ENCODE measurements at places on chromosomes 7 and 10. TPM values are rescaled to one million over a fixed set of nuclear protein-coding genes. Genes with fewer than 3 reads are reported as not detected.
A peak's percentile ranks its signal among the peaks of the same experiment; 100 is the strongest.

MRLN gene
- not detected for total RNA-seq

HOXA5 gene
- not detected for total RNA-seq

DNA sequence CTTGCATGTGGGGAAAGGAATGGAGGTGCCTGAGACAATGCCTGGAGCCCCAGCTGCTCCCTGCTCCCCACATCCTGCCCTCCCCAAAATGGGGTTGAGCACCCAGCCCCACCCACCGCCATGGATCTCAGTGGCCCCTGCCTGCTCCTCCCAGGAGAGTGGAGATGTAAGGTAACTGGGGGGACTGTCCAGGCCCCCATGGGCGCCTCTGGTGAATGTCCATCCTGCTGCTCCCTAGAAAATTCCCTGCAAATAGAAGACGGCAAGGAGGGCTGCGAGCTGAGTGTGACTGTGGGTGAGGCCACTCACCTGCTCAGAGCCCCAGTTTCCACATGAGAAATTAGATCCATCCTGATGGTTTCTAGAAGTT lies 101.6 kb downstream of the RAMP3 start:
- DNase-seq = no peak

DNAJC30 gene
- 3.1 TPM for total RNA-seq

ARMS2 gene
- total RNA-seq = not detected

IL15RA gene
- total RNA-seq = not detected

DNA sequence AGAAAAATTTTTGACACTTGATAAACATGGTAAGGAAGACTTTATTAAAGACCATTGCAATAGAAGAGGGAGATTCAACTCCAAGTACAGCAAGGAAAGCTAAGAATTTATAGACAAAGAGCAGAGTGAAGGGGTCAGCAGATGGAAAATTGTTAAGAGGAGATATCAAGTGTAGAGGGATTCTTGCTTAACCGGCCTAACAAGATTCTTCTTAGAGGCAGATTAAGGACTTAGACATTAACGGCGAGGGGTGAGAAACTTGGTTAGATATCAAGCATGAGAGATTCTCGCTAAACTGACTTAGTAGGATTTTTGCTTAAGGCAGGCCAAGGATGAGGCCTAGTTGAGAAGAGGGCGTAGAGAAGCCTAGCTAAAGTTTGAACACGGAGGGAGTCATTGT lies 76.0 kb downstream of the ITGB1 start:
- DNase-seq = no peak

GAD2 gene
- total RNA-seq = 9.7 TPM

GRCh38 chr7:25379351-25380300 lies 151.3 kb upstream of the NPVF start:
- DNase-seq = no peak

CHRM2 gene
- 9.4 TPM for total RNA-seq

DNA sequence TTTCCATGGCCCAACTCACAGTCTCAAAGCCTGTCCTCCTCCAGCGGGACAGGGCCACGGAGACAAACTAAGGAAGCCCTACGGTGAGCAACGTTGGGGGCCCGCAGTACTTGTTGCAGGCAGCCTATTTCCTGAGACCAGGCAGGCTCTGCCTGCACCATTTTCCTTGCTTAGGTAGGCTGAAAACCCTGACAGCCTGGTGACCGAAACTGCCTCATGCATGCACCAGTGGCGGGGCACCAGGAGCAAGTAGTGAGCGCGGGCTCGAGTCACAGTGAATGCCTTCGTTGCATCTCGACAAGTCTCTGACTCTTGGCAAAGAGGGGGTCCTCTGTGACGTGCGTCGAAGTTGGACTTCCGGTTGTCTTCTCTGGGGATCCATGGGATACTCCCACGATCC lies 23.3 kb upstream of the ZNF273 start:
- DNase-seq = no peak

DNA sequence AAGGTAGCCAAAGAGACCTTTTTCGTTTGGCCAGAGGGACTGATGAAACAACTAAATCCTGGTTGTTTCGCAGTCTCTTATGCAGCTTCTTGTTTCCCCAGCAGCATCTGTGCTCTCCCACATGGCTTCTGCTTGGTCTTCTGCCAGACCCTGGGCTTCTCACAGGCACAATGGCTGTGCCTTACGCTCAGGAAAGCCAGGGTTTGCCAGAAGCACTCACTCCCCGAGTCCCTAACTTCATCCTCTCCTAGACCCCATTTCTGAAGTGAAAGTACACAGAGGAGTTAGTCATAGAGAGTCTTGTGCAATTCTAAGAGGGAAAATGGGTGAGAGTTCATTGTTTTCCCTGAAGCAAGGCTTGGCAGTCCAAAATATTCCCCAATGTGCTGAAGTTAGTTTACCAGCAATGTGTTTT lies 121.7 kb downstream of the EVX1 start:
- DNase-seq = peak; percentile 61

GRCh38 chr10:61139592-61139953 lies 195.6 kb upstream of the RHOBTB1 start:
- no peak for DNase-seq

DNA sequence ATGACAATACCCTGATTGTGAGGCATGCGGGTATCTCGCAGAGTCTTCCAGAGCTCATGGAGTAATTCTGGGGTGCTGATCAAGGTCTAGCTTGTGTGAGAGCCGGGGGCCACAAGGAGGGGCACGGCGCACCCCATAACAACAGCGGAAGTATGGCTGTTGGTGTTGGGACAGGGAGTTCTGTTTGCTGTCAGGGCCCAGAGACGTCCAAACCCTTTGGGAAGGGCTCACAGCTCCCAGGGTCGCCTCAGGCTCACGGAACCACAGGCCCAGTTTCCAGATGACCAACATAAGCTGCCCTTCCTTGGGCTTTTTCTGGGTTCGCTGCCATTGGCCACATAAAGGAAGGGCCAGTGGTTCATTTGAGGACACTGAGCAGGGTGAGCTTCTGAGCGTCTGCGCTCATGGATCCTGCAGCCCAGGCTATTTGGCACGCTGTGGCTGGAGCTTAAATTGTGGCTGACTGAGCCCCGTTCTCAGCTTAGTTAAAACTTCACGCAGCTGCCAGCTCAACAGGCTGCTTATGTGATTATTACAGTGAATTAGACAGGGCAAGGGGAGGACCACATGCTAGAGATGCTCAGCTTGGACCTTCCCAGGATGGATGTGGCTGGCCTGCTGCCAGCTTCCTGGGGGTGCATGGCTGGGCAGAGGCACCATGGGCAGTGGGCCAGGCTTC lies 92.3 kb downstream of the DNAJB6 start:
- DNase-seq = no peak

CYP3A7 gene
- total RNA-seq = not detected

DNA sequence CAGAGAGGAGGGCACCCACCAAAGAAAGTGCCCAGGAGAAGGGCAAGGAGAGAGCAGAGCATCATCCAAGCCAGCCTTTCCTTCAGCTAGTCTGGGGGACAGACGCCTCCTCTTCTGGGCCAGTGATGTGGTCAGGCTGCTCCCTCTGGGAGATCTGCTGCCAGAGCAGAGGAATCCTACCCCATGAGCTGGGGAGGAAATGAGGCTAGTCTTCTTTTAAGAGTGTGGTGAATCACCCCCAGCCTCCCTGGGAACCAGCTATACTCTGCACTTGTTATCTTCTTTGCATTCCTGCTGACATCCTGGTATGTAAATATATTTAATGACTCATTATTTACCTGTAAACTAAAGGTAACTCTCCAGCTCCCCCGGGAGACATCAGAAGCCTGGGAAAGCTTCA lies 41.6 kb upstream of the EPHB6 start:
- DNase-seq = no peak

- no peak for DNase-seq
These were observed 43.8 kb downstream of the ADAMTS14 start for GRCh38 chr10:70715853-70716795.

DNA sequence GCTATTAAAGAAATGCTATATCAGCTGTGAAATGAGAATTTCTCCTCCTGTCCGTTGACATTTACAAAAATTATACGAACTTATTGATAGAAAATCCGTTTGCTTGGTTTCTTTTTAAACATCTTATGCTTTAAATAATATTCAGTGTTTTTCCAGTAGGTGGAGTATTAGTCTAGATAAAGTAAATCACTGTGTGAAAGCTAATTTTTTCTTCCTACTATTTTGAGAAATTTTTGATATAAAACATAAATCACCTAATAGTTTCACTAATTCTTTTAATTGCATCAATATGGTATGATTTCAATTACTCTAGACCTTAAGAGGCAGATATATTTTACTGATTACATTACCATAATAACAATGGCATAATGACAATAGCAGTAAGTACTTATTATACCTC lies 335.2 kb upstream of the C7orf33 start:
- DNase-seq = no peak

- DNase-seq = no peak
These were observed 513.8 kb upstream of the AKR1E2 start for GRCh38 chr10:4312051-4312835.
